CD4-positive, alpha-beta T cell (primary cell): ENCODE measurements at places on chromosomes 11 and 22.

DNA sequence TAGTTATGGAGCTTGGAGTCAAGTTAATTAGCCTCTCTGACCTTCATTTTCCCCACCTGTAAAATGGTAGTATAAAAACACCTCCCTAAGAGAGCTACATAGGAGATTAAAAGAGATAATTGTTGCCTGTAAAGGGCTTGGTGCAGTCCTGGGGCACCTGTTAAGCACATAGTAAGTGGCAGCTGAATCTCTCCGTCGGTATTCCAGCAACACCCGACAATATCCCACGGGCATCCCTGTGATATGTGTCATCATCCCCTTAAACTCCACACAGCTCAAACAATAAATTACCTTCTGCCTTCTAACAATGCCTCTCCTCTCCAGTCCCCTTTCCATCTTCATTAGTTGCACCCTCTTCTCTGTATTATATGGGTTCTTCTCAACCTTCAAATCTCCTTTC lies 121.5 kb downstream of the C11orf91 start:
- no peak for DNase-seq

- no peak for DNase-seq
Observed at GRCh38 chr22:21904250-21904789, 36.9 kb upstream of the MAPK1 start.

DNA sequence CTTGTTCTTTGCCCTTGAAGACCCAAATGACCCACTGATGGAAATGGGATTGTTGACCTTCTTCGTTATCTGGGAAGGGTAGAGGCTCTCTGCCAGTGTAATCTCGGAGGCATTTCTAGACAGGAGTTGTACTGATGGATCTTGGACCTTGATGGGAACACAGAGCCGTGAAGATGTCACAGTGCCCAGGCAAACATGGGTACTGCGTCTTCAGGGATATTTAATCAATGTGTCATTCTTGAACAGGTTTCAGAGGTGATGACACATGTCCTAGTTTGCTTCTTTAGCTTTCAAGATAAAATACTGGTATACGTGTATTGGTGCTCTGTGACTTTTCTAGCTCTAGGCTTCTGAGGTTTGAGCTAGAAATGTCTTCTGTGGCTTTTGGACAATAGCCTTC lies 6.2 kb downstream of the LDLRAD3 start:
- no peak for DNase-seq

GRCh38 chr11:73321604-73322381 lies 13.7 kb downstream of the ARHGEF17 start:
- no peak for DNase-seq

DNA sequence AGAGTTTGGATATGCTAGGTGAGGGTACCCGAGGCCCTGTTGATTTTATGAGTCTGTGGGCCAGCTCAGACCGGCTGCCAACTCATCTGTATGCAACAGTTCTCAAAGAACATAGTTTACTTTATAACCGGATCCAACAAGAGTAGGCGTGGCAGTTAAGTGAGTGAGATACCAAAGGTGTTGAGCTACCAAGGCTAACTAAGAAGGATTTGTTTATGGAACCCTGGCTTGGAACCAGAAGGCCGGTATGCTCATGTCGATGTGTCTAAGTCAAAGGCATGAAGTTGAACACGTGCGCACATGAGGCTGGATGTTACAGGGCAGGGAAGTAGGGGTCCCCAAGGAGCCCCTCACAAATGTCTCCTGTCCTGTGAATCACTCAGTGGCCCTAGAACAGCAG lies at the start of gene KCNJ1:
Gene KCNJ1, minus strand, starts transcription at position 20 of the 400 bp plus-strand sequence. CDS start 27,053 bp downstream, outside the sequence.
- no peak for DNase-seq

GRCh38 chr22:20022231-20022977 lies 1.5 kb downstream of the TANGO2 start:
- no peak for DNase-seq

DNA sequence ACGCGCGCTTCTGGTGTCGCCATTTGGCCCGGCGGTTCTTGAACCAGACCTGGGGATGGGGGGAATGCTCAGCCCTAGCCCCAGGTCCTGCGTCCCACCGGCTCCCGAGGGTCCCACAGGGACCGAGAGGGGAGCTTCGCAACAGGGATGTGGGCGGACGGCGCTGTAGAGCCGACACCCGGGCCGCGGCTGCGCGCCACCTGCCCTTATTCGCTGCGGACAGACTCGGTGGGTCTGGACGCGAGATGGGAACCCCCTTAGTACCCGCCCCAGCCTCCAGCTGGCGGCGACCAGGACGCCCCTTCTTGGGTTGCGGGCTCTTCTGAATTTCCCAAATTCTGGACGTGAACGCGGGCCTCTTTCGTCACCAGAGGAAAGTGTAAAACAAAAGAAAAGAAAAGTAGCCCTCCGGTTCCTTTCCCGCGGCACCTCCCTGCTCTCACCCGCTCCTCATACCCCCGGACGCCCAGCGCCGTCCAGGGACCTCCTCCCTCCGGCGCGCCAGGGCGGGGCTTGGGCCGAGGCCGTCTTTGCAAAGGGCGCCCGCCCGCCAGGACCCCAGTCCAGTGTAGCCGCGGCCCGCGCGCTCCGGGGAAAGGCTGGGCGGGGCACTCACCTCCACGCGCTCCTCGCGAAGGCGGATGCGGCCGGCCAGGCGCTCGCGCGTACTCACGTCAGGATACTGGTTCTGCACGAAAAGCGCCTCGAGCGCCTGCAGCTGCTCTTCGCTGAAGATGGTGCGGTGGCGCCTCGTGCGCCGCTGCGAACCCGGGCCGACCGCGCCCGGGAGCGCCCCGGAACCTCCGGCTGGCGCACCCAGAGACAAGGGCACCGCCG lies 827 bp downstream of the GSC2 start:
- DNase-seq = peak; percentile 72

- no peak for DNase-seq
Observed at GRCh38 chr11:15878756-15879155, 477.6 kb downstream of the SOX6 start.

GRCh38 chr11:2534134-2534956 lies 89.5 kb downstream of the KCNQ1 start:
- no peak for DNase-seq

DNA sequence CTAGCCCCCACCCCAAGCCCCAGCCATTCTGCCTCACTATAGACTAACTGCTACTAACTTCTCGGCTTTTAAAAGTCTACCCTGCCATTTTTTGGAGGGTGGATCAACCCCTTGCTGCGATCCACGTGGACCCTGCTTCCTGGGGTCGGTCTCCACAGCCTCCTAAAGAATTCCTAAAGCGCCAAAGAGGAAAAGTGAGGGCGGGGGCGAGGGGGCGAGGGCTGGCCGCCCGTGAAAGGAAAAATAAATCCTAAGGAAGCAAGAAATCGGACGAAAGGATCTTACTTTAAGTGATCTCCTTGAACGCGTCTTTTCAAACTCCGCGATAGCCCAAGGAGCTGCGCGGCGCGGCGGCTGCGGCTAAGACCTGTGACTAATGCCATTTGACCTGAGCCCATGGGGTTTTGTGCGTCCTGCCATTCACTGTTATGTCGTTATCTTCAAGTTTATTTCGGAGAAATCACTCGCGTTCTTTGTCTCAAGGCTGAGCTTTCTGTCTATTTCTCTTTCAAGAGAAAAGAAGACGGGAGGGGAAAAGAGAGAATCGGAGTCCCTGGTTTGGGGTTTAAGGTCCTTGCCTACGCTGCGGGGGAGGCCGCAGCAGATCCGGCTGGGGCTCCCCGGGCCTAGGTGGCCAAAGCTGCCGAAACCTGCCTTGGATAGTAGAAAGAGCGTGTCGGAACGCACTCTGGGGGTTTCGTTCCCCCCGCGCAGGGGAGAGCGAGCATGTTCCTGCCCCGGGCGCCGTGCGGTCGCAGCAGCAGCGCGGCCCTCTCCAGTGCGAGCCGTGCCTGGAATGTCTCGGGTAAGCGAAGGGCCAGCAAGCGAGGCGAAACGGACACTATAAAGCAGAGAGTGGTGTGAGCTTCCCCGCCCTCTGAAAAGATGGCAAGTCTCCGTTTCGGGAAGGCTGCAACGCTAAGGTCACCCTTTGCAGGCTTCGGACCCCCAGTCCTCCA lies 2.8 kb upstream of the DBX1 start:
- DNase-seq = no peak

GRCh38 chr11:96196181-96196662 lies 146.8 kb downstream of the MAML2 start:
- DNase-seq = no peak

- DNase-seq = no peak
Observed at GRCh38 chr11:102513869-102514268, 16.7 kb downstream of the MMP7 start.

GRCh38 chr11:75802021-75802912 lies 12.7 kb upstream of the UVRAG start:
- DNase-seq = no peak

DNA sequence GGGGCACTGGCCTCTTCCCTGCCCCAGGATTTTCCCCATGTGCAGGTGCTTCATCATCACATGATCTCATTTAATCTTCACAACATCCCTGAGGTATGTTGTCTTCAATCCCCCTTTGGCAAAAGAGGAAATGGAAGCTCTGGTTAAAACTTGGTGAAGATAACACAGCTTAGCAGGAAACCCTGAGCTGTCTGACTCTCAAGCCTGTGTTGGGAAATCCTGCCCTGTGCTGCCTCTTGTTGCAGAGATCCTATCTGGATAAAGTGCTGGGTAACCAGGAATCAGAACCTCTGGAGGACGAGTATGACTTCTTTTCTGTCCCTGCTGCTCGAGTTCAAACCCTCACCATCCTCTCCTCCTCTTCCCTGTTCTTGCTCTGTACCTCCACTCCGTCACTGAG lies 13.1 kb upstream of the E2F8 start:
- DNase-seq = no peak

- no peak for DNase-seq
Observed at GRCh38 chr11:61065955-61066638, 36.2 kb upstream of the CD5 start.

DNA sequence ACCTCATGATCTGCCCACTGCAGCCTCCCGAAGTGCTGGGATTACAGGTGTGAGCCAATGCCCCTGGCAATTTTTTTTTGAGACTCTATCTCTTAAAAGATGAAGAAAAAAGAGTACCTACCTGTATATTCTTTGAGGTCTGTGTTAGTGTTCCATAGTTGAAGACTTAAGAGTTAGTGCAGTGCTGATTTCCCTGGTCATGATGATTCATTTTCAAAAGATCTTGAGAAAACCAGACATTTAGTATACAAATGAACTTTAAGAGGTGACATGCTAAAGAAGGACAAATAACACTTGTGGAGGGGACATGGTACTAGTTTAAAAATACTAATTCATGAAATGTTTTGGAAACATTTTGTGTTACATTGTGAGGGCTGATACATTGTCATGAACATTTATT lies 17.7 kb downstream of the CBL start:
- DNase-seq = no peak

DNA sequence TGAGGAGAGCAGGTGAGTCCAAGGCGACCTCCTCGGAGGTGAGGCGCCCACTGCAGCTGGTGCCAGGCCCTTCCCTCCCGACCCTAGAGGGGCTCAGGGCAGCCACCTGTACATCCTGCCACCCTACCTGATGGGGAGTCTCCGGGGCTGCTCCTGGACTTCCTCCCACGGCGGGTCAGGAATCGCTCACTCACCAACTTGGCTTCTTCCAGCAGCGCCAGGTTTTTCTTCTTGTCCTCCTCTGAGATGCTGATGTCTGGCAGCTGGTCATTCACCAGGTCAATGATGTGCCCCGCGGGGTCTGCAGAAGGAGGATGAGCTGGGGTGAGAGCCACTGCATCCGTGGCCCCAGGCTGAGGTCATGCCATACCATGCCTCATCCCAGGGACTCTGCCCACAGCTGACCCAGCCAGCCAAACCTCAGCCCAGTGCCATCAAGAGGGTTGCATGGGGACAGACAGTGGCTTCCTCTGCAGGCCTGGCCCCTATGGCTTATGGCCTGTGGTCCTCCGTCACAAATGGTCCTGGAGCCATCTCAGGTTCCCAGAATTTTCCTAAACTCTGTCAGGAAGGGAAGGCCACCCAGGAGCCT lies 61.0 kb upstream of the LYVE1 start:
- DNase-seq = no peak

GRCh38 chr22:46142548-46143490 lies 7.5 kb upstream of the PPARA start:
- no peak for DNase-seq

GRCh38 chr11:22477312-22477711 lies 139.1 kb downstream of the SLC17A6 start:
- DNase-seq = no peak

GRCh38 chr22:38460426-38460840 lies 5.4 kb upstream of the KCNJ4 start:
- no peak for DNase-seq

DNA sequence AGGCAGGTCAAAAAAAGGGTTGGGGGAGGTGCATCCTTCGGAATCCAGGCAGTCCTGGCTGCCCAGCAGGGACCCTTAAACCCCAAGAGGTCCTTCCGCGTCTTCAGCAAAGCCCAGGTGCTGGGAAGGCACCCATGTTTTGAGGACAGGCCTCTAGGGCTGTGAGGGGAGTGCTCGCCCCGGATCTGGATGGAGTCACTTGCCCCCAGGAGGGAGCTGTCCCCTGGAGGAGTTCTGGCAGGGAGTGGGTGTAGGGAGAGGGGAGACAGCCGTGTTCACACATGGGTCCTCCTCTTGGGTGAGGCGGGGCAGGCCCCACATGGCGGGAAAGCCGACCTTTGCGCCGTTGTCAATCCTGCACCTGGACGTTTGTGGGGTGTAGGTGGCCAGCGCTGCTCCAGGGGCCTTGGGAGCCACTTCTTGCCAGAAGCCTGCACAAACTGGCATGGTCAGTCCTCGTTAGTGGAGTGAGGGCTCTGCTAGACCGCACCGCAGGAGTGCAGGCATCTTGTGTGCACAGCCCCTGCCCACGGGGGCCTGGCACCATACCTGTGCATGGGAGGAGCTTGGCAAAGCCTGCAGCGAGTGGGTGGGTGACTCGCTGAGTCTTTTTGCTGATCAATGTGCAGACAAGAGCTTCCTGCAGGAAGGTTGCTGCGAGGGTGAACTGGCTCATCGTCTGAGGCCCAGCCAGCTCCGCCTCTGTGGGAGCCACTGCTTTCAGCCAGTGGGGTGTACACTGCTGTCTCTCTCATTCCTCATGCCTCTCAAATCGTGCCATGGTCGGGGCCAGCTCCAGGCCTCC lies 16.0 kb downstream of the PPIL2 start:
- DNase-seq = no peak

DNA sequence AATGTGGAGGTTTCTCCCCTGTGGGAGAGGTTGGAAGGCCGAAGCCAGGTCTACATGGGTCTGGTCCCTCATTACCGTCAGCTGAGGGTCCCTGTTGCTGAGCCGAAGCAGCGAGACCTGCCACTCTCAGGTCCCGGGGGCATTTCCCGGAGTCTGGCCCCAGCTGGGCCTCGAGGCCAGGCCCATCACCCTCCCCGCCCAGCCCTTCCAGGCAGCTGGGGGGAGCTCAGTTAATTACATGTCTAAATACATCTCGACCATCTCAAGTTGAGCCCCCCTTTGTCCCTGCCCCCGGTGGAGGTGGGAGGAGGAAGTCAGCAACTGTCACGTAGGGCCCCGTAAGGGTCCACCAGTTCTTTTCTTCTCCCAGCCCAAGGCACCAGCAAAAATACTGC lies 3.6 kb downstream of the CDKN1C start:
- DNase-seq = no peak
